ENCODE measurements at places on chromosomes 5 and 9. TPM values are rescaled to one million over a fixed set of nuclear protein-coding genes. Genes with fewer than 3 reads are reported as not detected.

TMC1 gene
- total RNA-seq: 0.48 TPM

BAAT gene
- not detected for total RNA-seq

C9 gene
- not detected for total RNA-seq

AHRR gene
- 4.5 TPM for total RNA-seq

CARD6 gene
- total RNA-seq: 19.5 TPM

MARCOL gene
- total RNA-seq: not detected

TRPM3 gene
- 0.48 TPM for total RNA-seq

EFNA5 gene
- 9.2 TPM for total RNA-seq

C5orf46 gene
- total RNA-seq: not detected

HNRNPAB gene
- 186 TPM for total RNA-seq

Data from mesenteric fat pad (tissue), 1 donor.